ENCODE measurements at places on chromosomes 13 and 19. TPM values are rescaled to one million over a fixed set of nuclear protein-coding genes. Genes with fewer than 3 reads are reported as not detected.

B3GNT3 gene
- total RNA-seq: 11.5 TPM

EDNRB gene
- total RNA-seq: 0.75 TPM

C1QTNF9 gene
- not detected for total RNA-seq

KIR3DL2 gene
- not detected for total RNA-seq

LINGO3 gene
- not detected for total RNA-seq

CPB2 gene
- total RNA-seq: not detected

DENND1C gene
- 4.6 TPM for total RNA-seq

SAFB2 gene
- 23.8 TPM for total RNA-seq

OR7A17 gene
- not detected for total RNA-seq

SLC39A3 gene
- 59.6 TPM for total RNA-seq

DNAJC15 gene
- 23.8 TPM for total RNA-seq
